ENCODE measurements at places on chromosomes 2 and 18.

GRCh38 chr2:144512891-144513351 is 7.0 kb downstream of the ZEB2 start:
- DNase-seq = no peak

GRCh38 chr18:32767400-32767799 is 5.4 kb downstream of the KLHL14 start:
- DNase-seq = no peak

- no peak for DNase-seq
Measured at GRCh38 chr18:56139792-56140254, 498.6 kb downstream of the TXNL1 start.

GRCh38 chr2:86622519-86623042 is 1.1 kb downstream of the RNF103 start:
- DNase-seq = no peak

- no peak for DNase-seq
Measured at GRCh38 chr2:142974288-142975024, 97.0 kb downstream of the KYNU start.

GRCh38 chr18:49243391-49243790 is 217.1 kb downstream of the DYM start:
- no peak for DNase-seq

GRCh38 chr2:209911486-209911885 is 91.0 kb upstream of the RPE start:
- no peak for DNase-seq
